ENCODE measurements at places on chromosomes 2 and 18.

DNA sequence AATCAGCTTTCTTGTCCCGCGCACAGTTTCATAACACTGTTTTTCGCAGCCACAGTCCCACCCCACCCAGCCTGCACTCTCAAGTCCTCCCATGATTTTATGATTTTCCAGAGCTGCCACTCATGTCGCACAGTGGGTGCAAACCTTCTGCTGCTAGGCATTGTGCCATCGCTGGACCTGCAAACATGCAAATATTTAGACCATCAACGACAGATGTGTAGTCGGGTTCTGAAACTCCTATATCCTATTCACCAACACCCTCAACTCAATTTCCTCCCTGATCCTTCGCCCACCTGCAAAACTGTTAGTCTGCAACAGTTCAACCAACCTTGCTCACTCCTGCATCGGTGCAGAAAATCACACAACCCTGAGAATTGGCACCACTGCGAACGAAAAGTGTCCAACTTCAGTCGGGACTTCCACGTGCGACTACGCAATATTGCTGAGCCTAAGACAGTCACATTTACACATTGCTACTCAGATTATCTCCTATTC is 871 bp upstream of the ALS2 start:
- no peak for DNase-seq

DNA sequence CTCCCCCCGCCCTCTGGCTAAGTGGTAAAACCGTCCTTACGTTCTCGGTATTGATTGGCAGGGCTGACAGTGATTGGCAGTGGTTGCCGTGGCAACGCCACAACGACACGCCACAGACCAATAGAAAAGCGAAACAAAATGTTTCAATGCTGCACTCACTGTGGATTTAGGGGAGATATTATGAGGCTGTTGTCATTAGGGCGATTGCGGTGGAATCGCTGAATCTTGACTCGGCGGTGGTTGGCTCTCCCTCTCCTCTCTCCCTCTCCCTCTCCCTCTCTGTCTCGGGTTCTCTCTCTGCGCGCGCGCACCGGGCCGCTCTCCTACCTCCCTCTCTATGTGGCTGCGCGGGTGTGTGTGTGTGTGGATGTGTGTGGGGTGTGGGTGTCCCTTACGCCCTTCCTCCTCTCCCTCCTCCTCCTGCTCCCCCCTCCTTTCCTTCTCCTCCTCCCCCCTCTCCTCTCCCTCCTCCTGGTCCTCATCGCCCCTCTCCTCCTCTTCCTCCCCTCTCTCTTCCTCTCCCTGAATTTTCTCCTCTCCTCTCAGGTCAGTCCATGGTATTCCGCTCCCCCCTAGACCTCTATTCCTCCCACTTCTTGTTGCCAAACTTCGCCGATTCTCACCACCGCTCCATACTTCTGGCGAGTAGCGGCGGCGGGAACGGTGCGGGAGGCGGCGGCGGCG is at the start of gene SIX3:
Gene SIX3, plus strand, starts transcription at position 152 of the 684 bp plus-strand sequence. Its CDS starts 403 bp downstream, at position 555.
- no peak for DNase-seq

- no peak for DNase-seq
Observed at GRCh38 chr18:73674125-73674865, 473.3 kb downstream of the FBXO15 start.

GRCh38 chr2:130834931-130835765 is 1.6 kb upstream of the ARHGEF4 start:
- no peak for DNase-seq

- no peak for DNase-seq
Observed at GRCh38 chr18:7809978-7810377, 242.9 kb downstream of the PTPRM start.

DNA sequence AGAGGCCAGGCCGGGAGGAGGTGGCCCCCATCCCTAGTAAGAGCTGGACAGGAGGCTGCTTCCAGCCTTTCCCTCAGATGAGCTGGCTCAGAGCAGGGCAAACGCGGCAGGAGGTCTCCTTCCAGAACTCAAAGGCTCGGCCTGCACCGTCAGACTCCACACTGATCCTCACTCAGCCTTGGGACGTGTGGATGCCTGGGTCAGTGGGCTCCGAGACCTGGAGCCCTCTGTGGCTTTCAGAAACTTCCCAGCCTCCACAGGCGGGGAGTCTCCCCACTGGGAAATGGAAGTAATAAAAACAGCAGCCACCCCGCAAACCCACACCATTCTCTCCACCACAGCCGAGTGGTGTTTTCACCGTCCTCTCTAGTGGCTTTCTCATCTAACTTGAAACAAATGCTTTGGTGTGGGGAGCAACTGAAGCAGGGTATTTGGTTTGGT is 54.3 kb downstream of the INPP5D start:
- no peak for DNase-seq
